Hippocampal formation (tissue), 2 donors: ENCODE measurements at places on chromosomes 3 and 15.

- DNase-seq: no peak
Measured at GRCh38 chr15:43238671-43239131, 17.9 kb upstream of the EPB42 start.

DNA sequence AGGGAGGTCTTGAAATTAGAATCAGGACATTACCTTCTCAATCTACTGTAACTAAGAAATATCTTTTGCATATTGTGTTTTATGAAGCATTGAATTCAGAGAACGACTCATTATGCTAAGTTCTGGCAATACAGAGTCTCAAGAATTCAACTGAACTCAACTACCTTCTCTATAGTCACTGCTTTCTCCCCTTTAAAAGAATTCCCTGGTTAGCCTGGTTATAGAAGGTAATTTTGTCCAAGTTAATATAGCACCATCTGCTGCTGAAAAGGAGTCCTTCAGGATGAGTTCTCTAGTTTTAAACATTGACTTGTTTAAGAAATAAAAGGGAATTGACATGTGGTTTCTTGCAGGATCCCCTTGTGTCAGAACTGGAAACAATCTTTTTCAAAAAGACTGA lies 60.2 kb downstream of the IL16 start:
- DNase-seq: peak; percentile 49

GRCh38 chr15:92808598-92809063 lies 91.5 kb upstream of the CHD2 start:
- no peak for DNase-seq

- no peak for DNase-seq
Measured at GRCh38 chr15:37516621-37517020, 416.3 kb upstream of the MEIS2 start.

GRCh38 chr3:48826451-48826850 lies 21.2 kb downstream of the PRKAR2A start:
- DNase-seq: no peak

DNA sequence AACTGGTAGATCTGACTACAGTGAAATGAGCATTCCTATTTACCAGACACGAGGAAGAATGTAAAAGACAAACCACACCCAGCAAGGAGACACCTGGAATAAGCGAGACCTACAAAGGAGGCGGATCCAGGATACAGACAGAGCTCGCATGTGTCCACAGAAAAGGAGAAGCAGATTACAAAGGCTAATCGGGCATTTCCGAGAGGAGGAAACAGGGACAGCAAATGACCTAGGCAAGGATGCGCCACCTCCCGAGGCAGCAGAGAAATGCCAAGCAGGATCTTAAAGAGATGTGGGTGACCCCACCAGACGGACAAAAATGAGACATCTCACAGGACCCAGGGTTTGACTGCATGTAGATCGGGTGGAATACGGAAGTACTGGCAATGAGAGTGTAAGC lies 63.2 kb upstream of the IQSEC1 start:
- no peak for DNase-seq

GRCh38 chr3:44468572-44469520 lies 8.6 kb downstream of the ZNF445 start:
- no peak for DNase-seq

DNA sequence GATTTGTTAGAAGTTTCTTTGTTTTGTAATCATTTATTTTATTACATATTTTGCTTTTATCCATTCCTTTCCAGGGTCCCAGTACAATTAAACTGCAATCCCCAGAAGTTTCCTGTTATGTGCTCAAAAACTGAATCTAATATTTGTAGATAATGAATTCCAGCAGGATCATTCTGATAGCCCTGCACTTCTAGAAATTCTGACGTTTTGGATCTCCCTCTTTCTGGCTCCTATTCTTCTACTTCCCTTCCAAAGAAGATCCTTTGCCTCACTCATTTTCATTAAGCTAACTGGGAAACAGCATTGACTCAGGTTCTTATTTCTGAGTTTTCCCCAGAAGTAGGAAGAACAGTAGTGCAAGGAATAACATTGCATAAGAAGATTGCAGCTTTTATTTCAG lies 9.9 kb downstream of the P3H2 start:
- DNase-seq: no peak

GRCh38 chr3:188180114-188180513 lies 26.2 kb downstream of the LPP start:
- no peak for DNase-seq

DNA sequence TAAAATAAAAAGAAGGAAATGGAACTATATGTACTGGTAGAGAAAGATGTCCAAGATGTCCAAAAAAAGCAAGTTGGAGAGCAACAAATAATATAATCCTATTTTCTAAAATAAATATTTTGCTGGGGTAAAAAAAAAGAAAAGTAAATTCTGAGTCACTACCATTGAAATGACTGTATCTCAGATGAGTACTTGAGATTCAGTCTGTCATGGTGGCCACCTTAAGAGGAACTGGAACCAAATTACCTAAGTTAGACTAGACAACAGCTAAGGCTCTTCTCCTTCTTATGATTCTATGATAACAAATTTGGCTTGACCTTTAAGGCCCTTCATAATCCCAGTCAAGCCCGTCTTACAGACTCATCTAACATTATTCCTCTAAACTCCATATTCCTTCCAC lies 270.6 kb upstream of the HES1 start:
- DNase-seq: no peak

DNA sequence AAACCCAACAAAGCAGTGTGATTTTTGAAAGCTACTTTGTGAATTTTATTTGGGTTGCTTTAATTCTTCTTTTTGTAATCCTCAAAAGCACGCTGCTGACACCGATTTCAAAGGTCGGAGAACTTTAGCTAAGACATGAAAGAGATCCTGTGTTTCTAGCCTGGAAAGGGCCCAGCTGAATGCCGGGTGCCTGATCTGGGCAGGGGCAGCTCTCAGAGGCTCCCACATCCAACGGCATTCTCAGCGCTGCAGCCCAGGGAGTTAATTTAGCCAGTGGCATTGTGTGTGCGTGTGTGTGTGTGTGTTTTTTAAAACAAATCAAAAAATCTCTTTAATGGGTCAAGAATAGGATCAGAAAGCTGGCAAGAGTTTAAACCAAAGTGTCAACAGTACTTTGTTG lies 6.6 kb downstream of the RBP1 start:
- peak; percentile 59 for DNase-seq

DNA sequence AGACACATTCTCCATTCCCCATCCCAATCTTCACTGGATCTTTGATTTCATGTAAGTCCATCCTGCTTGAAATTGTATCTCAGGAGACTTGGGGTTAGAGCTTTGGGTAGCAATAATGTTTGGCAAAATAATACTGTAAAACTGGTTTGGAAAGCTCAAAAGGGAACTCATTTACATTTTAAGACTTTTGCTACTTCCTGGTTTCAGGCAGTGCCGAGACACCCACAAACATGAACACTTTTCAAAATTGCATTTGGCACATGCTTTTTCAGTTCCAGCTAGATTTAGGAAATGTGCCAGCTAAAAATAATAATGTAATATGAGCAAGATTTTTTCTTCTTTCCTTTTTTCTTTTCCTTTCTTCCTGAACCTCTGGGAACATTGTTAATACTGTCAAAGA lies 145.7 kb upstream of the CBLB start:
- no peak for DNase-seq

DNA sequence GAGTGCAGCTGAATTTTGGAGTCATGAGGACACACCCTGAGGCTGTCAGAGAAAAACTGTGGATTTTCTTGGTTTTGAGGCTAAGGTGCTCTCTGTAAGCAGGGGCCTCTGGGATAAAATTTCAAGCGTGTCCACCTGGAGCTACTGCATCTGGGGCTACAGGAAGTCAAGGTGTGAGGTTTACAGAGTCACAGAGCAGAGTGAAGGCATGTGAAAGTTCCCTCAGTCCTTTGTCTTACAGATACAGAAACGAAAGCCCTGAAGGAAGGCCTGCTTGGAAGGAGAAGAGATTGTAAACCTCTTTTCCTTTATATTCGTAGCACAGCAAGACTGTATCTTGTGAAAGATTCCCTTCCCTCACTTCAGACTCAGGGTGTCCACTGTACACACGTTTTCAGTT lies 138.6 kb downstream of the OPA1 start:
- no peak for DNase-seq

DNA sequence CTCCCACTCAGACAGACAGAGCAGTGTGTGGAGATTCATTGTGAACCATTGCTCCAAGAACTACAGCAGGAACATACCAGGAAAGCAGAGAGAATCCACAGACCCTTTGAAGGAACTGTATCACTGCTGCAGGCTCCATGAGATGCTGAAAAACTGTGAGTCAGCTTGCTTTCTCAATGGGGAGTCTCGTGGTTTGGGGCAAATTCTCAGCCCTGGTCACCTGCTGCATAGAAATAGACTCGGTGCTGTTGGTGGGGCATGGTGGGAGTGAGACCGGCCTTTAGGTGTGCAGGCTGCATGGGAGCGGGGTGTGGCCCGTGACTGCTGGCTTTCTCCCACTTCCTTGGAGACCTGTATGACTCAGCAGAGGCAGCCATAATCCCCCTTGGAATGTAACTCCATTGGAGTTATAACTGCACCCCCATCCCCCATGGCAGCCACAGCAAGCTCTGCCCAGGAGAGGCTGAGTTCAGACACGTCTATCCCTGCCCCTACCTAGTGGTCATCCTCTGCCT lies 35.6 kb downstream of the ALCAM start:
- no peak for DNase-seq
